NCI-H524 treated with DMSO at 0.1 percent for 48 hours (cell line): ENCODE measurements at places on chromosomes 12 and 14.

- no peak for DNase-seq
These were observed 4.4 kb upstream of the FOS start for GRCh38 chr14:75274050-75274898.

- no peak for DNase-seq
These were observed 441.9 kb downstream of the TMEM121 start for GRCh38 chr14:105968291-105968690.

DNA sequence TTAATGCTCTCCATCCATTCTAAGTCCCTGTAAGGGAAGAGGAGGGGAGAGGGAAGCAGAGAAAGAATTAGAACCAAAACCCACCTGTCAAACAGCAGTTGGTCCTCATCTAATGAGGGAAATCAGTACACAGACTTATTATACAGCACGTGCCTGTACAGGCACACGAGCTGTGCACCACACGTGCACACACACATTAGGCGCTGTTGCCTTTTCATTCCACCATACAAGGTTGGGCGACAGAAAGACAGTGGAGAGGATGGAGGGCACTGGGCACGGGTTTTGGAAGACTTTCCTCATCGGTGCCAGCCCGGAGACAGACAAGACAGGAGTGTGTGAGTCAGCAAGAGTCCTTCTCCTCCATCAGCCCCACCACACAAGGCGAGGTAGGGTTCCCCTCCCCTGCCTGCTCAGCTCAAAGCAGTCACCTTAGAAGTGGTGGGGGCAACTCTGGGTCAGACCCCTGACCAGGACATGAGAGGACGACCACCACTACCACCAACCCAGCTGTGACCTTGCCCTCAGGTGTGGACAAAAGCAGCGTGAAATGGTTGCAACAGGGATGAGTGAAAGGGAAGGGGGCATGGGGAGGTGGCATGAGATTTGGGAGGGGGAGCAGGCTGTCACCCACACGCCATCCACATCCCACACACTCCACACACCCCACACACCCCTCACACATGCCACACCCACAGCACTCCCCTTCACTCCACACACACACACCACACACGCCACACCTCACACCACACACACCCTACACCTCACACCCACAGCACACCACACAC, 80.7 kb downstream of the ACTN1 start:
- DNase-seq: no peak

DNA sequence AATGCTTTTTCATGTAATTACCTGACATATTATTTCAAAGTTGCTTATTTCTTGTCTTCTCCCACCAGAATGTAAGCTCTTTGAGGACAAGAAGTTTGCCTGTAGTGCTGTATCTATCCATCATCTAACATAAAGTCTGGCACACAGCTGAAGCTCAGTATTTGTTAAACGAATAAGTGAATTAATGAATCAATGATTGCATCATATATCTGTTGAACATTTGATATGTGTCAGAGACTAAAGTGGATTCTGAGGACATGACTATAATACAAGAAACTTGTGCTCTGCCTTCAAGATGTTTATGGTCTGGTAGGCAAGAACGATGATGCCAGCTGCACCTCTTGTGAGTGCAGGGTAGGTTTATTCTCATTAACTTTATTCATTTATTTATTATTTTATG, 115.4 kb upstream of the SCAF11 start:
- no peak for DNase-seq

DNA sequence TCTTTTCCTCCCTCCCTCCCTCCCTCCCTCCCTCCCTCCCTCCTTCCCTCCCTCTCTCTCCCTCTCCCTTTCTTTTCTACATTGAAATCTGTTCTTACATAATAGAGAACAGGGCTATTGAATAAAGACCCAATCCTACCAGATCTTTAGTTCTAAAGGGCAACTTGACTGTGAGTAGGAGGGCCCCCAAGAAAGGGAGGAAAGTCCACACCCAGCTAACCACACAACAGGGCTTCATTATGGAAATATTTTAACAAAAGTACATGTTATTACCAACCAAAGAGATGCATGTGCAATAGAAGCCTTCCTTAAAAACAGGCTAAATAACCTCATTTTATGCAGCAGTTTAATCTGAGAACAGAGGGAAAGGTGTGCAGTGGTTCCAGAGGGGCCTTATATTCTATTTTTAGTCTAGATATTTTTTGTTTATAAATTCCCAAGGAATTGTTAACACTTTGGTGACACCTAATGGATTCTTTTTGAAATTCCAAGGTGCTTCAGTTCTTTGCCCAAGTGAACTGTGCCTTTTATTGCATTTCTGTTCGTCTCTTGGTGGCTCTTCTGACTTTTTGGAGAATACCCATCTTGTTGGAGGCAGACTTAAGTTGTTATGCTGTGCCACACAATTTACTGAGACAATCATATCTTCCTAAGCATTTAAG, 63.0 kb downstream of the GNS start:
- DNase-seq: no peak

GRCh38 chr12:116325336-116325664, 47.8 kb upstream of the MED13L start:
- no peak for DNase-seq

DNA sequence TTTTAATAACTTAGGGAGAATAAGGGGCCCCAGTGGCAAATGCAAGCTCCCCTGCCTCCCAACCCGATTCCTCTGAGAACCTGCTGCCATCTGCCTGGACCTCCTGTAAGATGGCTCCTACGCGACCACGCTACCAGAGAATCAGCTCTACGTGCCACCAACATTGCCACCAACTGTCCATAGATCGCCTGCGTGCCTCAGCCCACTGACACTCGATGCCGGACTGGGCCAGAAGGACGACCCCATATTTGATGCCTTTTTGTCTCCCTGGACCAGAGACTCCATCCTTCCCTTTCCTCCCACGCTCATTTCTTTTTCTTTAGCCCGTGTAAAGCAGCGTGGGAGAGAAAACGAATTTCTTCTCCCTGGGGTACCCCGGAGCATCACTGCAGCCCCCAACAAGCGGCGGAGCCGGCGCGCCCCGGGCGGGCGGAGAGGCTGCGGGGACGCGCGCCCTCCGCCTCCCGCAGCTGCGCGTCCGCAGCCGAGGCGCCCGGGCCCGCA, 565 bp upstream of the KLHL42 start:
- peak; percentile 33 for DNase-seq

- DNase-seq: no peak
These were observed 36.8 kb upstream of the TMPO start for GRCh38 chr12:98478606-98479005.

- DNase-seq: no peak
These were observed 4.9 kb downstream of the CDC42BPB start for GRCh38 chr14:103052407-103052806.

DNA sequence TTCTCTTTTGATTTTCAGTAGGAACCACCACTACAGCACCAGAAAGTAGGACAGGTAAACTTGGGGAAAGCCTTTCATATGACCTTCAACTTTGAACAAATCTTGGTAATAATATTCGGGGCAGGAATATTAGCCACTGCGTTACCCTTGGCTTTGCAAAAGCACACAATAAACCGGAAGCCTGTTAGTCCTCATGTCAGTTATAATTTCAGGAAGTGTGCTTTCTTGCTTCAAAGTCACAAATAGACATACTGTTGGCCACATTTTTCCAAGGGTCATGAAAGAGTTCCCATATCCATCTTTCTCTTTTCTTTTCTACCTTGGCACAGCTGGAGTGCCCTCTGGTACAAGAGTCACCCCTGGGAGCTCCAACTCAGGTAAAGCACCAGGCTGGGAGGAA, 167.2 kb upstream of the CNTN1 start:
- no peak for DNase-seq

DNA sequence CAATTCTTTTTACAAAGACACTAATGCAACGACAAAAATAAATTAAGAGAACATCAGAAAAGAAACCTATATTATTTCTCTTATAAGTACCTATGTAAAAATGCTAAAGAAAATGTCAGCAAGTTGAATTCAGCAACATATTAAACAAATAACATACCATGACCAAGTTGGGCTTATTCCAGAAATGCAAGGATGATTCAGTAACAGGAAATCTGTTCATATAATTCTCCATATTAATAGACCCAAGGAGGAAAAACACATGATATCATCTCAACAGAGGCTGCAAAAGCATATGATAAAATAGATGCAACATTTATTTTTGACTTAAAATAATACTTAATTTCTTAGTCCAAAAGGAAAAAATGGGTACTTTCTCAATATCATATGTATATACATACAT, 25.1 kb upstream of the GPHB5 start:
- no peak for DNase-seq

- DNase-seq: no peak
These were observed 25.1 kb downstream of the LRTM2 start for GRCh38 chr12:1845427-1845826.

DNA sequence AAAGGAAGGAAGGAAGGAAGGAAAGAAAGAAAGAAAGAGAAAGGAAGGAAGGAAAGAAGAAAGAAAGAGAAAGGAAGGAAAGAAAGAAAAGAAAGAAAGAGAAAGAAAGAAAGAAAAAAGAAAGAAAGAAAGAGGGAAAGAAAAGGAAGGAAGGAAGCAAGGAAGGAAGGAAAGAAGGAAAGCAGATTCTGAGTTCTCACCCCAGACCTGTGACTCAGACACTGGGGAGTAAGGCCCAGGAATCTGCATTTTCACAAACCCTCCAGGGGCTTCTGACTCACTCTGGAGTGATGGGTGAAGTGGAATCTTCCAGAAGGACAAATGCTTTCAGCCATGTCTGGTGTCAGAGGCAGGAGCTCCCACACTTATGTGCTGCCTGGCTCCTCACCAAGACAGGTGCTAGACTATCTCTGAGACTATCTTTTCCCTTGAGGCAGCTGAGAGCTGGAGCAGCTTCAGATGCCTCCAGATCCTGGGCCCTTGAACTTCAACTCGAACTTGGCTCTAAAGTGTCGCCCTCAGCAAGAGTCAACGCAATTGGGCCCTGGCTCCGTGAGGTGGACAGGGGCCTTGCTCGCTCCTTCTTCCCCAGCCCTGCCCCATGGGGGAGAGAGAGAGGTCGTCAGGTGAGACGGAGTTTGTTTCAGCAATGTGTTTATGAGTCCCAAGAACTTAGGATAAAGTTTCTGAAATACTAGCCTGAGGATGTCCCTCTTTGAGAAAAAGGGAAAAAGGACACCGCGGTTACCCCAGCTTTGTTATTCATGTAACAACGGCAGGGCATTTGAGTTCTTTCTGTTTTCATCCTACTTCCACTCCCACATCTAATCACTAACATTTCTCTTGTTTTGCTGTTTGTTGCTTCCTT, 19.8 kb upstream of the SCARB1 start:
- no peak for DNase-seq

GRCh38 chr12:58720421-58720820, 199.9 kb downstream of the LRIG3 start:
- no peak for DNase-seq

- DNase-seq: no peak
These were observed 2.3 kb downstream of the FOXJ2 start for GRCh38 chr12:8034802-8035201.

- DNase-seq: peak; percentile 45
These were observed 15.4 kb downstream of the BHLHE41 start for GRCh38 chr12:26109343-26109881.

GRCh38 chr12:69666798-69667197, 32.3 kb downstream of the BEST3 start:
- peak; percentile 83 for DNase-seq

DNA sequence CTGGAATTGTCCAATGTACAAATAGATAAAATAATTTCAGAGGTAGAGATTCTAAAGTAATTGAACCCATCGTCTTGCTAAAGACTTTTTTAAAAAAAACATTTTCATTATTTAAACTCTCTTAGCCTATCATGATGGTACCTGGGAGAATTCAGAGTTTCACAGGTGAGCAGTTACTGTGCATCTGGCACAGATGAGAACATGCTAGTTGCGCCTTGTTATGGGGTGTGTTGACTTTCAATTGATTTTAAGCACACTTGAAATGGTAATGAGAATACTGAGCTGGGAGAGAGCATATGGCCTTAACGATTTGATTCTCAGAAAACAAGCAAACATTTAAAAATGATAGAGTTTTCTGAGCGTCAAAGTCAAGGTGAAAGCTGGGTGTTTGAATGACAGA, 66.6 kb downstream of the FLRT2 start:
- peak; percentile 90 for DNase-seq

GRCh38 chr12:1498199-1498740, 96.1 kb downstream of the FBXL14 start:
- DNase-seq: no peak

DNA sequence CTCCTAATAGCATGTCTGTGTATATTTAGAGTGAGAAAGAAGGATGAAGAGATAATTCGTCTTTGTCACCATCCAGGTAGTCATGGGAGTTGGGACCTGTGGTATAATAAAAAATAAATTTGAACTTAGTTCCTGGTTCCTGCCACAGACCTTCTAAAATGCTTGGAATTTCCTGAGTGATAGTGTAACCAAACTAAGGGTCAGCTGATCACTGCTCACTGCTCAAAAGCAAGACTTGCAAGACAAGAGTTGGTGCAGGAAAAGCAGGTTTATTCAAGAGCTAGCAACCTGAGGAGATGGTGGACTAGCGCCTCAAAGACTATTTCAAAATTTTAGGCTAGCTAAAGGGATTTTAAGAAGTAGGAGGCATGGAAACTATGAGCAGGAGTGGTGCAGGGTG, 19.1 kb downstream of the ANG start:
- no peak for DNase-seq
